Activated naive CD8-positive, alpha-beta T cell treated with anti-CD3 and anti-CD28 coated beads, Interleukin-2, amount 50 U/mL, for 16 hours (primary cell): ENCODE measurements at places on chromosomes 13 and 19.

GRCh38 chr19:44345959-44346358, 10.5 kb downstream of the ZNF112 start:
- DNase-seq: no peak

DNA sequence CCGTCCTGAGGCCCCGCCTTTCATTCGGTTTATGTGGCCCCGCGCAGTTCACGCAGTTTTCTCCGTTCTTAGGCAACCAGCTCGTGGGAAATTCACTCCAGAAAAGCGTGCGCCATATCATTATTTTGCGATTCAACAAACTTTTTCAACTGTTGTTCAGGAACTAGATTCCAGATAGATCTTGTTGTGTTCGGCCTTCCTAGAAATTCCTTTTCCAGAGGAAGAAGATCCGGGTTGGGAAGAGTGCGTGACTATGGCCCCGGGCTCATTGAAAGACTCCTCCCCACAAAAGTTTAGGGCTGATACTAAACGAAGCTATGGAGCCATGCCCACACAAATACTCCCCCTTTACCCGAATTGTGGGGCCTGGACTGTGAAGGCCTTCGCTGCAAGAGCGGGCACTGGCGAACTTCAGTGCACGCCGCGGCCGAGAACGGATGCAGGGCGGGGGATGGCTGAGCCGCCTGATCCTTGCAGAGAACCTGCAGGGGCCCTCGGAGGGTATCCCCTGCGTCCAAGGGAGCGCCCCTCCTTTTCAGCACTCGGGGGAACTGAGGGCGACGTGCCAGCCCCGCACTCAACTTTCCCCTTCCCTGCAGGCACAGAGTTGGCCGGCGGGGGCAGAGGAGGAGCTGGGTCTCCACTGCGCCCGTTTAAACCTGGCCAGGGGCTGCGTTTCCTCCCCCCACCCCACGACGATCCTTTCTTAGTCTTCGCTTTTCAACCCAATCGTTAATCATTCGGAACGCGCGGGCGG, 904 bp upstream of the SOX1 start:
- DNase-seq: no peak

DNA sequence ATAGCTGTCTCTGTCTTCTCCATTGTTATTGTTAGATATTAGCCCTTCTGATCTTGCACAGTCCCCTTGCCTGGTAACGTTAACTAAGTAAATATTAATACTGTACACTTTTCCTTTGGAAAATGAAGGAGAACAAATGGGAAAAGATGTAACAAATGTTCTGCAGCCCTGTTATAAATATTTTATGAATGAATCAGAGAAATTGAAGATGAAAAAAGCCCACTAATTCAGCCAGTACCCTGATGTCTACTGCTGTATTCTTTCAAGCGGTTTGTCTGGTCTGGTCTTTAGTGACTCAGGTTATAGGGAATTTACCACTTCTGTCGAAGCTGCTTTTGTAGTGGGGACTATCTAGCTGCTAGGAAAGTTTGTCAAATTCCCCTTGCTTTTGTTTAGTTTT, 121.0 kb downstream of the COG6 start:
- no peak for DNase-seq

GRCh38 chr13:20080377-20081164, 80.3 kb downstream of the GJA3 start:
- DNase-seq: no peak

- no peak for DNase-seq
Measured at GRCh38 chr13:41065078-41065477, 3.8 kb downstream of the WBP4 start.

DNA sequence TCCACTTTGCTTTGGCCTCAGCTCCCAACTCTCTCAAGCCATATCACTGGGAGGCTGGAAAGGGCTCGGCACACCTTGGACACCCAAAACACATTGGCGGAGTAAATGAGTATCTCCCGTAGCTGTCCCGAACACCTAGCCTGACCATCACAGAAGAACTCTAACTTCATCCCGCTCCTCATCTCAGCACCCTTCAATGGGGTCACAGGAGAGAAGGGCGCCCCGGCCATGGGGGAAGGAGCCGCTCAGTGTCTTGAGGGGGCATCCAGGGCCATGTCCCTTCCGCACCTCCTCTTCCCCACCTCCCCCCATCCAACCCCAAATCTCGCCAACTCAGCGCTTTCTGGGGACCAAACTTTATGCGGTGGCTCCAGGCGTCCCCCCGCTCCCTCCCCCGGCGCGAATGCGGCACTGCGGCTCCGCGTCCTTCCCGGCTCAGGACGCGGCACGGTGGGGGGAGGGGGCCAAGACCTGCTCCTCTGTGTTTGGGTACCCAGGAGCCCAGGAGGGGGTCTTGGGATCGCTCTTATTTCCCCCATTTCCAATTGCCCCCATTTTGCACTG, 3.0 kb downstream of the KCNC3 start:
- no peak for DNase-seq

DNA sequence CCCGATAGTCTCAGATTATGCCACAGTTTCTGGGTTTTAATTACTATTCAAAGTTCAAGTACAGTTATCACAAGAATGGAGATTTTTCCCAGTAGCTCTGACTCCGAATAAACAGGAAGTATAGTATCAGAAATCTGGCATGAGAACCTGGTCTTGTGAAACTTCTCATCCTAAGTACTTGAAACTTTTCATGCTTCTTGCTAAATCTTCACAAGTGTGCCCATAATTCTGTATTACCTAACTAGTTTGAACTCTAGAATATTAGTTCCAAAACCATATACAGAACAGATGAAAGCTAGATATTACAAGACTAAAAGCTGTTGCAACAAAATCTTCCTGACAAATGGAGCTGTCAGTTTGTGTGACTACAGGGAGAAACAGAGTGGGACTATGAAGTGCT, 70.5 kb upstream of the CSNK1A1L start:
- DNase-seq: no peak
